ENCODE measurements at places on chromosomes 1 and 21.

GRCh38 chr21:32844653-32845436 lies 73.3 kb upstream of the PAXBP1 start:
- DNase-seq, result no peak

DNA sequence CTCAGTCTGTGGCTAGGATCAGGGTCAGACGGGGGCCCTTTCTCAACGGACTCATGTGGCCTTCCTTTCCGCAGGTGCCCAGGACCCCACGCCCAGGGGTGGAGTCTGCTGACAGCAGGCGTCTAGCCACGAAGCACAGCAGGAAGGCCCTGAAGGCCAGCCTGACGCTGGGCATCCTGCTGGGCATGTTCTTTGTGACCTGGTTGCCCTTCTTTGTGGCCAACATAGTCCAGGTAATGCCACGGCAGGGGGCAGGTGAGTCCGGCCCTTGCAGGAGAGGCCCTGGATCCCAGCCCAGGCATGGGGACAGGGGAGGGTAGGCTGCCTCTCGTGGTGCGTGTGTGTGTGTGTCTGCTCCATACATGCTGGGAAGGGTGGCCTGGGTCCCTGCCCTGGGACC lies 13.8 kb downstream of the HTR6 start:
- DNase-seq, result no peak

GRCh38 chr1:78370356-78370755 lies 120.4 kb upstream of the PTGFR start:
- DNase-seq, result no peak

- no peak for DNase-seq
These were observed 90.1 kb downstream of the NTPCR start for GRCh38 chr1:233040494-233040893.

DNA sequence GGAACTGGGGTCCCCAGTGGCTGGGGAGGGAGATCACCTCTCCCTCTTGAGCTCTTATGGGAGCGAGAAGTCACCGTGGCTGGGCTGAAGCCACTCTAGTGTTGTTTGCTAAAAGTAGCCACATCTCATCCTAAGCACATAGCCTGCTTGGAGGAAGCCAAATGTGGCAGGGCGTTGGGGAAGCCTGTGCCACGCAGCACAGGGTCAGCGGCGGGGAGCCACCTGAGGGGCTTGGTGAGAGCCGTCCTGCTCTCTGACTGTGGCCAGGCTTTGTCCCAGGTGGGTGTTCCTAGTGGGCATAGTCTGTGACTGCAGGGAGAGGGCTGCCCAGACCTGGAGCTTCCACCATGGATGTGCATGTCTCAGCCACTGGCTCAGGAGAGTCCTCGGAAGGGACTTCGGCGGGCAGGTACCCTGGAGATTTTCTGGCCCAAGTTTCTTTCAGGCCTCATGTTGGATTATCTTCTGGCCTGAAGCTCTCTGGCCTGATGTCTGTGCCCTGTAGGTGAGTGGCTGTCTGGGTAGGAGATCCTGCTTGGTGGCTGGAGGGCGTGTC lies 38.9 kb downstream of the MORN1 start:
- DNase-seq, result no peak

DNA sequence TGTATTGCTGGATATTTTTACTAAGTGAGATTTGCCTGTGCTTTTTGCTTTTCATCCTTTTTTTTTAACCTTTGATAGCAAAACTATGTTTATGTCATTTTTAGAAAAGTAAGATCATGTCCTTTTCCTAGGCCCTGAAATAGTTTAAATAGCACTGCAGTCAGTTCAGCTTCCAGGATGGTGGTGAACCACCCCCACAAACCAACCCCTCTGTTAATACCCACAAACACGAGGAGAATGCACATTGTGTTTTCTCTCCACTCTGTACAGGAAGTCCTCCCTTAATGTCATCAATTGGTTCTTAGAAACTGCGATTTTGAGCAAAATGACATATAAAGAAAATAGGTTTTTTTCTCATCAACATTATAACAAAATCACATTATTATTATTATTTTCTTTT lies 117.7 kb upstream of the DSCAM start:
- DNase-seq, result no peak

DNA sequence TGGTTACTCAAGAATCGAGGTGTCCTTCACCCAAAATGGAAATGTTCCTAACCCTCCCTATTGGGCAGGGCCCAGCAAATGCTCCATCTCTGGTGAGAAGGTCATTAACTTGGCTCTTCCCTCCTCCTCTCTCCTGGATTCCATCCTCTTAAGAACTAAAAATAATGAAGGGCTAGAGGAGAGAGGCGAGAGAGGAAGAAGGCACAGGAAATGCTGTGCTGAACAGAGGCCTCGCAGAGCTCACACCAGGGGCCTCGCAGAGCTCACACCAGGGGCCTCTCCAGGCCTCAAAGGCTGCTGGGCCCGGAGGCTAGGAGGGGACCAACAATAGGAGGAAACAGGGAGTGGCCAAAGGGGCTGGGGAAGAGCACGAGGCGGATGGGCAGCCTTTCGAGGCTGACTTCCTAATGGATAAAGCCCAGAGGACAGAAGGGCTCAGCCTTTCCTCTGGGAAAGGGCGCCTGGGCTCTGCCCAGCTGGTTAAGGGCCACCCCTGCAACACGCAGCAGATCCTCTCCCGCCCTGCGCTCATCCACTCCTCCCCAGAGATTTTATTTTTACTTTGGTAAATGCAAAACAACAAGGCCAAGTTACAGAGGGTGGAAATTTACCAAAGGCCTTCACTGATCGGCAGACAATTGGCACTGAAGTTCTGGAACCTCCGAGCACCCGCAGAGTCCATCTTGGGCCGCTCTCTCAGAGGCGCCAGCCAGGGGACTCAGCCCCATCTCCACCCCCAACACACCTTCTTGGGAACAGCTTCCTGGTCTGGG lies 78.5 kb downstream of the ITPKB start:
- no peak for DNase-seq

GRCh38 chr1:164337885-164338284 lies 221.1 kb upstream of the PBX1 start:
- no peak for DNase-seq

Data from T-helper 1 cell (primary cell).